ENCODE measurements at places on chromosomes 6 and 20.
A peak's percentile ranks its signal among the peaks of the same experiment; 100 is the strongest.

GRCh38 chr6:135170849-135171248, 10.3 kb upstream of the MYB start:
- no peak for DNase-seq

GRCh38 chr6:71371559-71371958, 82.9 kb downstream of the OGFRL1 start:
- DNase-seq: no peak

- no peak for DNase-seq
Observed at GRCh38 chr6:75235271-75235670, 8.3 kb downstream of the COX7A2 start.

GRCh38 chr6:15153191-15153590, 92.7 kb upstream of the JARID2 start:
- DNase-seq: no peak

- no peak for DNase-seq
Observed at GRCh38 chr6:41970436-41970846, 28.8 kb upstream of the CCND3 start.

DNA sequence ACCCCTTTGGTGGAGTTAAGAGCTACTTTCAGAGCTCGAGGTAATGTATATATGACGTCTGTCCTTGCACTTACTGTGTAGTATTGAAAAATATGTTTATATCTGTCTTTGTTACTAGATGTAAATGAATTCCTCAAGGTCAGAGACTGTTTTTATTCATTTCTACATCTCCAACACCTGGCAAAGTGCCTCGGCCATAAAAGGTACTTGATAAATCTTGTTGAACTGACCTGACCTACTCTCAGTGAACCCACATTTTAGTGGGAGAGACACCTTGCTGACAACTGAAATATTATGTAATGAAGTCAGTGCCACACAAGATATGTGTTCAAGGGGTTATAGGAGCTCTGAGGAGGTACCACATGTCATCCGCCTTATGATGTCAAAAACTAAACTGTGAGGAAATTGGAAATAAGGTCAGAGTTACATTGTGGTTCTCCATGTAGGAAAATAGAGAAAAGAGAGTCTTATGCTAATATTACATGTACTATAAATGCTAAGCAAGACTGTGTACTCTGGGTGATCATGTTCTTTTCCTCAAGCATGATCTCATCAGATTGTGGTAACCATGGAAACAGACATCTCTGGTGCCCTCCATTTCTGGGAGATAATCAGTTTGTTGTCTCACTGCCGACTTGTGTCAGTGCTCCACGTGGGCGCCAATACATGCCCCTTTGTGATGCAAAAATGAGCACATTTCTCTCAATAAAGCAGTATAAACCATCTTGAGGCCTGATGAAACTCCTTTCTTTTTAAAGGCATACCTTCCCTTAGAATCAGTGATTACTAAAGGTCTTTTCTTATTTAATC, 5.7 kb upstream of the TMEM30A start:
- DNase-seq: no peak

GRCh38 chr20:62886709-62887058, 25.1 kb upstream of the TCFL5 start:
- DNase-seq: no peak

DNA sequence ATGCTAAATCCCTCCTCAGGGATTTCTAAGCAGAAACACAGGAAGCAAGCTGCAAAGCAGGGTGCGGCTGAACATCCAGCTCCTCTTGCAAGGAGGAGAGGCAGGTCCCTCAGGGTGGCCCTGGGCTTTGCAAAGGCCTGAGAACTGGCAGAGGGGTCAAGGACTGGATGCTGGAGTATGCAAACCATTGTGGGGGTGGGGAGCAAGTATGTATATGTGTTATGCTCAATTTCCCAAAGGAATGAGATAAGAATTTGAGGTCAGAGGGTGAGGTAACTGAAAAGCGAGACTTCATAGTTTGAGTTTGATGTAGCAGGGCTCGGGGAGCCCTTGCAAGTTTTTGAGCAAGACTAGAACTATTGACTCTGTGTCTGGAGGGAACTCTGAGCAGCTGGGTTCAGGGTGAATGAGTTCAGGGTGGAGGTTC, 11.2 kb downstream of the SLC22A2 start:
- no peak for DNase-seq

DNA sequence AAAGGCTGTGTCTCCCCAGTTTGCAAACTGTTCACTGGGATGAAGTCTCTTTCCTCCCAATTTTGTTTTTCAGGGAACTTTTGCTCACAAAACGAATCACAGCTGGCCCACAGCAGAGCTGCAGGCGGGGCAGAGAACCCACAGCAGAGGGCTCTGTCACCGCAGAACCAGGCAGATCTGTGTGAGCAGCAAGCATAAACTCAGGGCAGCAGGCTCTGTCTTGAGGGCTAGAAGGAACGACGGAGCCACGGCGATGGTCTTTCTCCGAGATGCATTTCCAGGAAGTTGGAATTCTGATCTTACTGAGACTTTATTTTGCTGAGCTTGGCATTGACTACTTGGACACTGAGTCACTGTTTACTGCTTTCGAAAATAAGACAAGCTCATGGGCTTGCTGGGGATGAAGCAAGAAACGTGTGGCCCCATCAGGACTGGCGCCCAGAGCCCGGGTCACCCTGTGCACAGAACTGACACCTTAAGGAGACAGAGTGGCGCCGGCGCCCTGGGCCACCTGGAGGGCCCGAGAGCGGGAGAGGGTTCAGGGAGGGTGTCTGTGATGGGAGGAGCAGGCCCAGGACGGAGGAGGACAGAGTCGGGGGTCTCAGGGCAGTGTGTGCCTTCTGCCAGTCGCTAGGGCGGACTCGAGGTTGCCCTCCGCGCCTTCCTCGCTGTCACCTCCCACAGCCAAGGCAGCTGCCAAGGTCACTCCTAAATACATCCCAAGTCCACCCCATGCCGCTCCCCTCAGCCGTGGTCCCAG, 106.3 kb upstream of the NXT1 start:
- DNase-seq: no peak

GRCh38 chr20:16132036-16132798, 441.0 kb downstream of the KIF16B start:
- DNase-seq: no peak

DNA sequence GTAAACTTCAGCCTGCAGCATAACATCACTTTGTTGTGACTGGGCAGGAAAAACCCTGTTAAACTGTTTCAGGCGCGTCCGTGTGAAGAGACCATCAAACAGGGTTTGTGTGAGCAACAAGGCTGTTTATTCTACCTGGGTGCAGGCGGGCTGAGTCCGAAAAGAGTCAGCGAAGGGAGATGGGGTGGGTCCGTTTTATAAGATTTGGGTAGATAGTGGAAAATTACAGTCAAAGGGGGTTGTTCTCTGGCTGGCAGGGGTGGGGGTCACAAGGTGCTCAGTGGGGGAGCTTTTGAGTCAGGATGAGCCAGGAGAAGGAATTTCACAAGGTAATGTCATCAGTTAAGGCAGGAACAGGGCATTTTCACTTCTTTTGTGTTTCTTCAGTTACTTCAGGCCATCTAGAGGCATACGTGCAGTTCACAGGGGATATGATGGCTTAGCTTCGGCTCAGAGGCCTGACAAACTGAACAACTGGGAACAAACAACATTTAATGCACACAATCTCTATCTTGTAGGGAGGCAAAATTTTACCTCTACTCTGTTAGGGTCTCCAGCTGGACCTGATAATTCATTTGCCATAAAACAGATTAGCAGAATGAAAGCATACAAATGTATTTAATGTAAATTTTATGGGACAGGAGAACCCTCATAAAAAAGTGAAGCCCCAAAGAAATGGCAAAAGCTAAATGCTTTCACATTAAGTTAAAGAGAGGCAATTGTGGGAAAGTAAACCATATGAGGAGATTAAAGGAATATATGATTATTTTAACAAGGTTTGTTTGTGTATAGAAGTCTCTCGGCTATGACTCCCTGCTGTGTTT, 58.3 kb upstream of the HFE start:
- no peak for DNase-seq

DNA sequence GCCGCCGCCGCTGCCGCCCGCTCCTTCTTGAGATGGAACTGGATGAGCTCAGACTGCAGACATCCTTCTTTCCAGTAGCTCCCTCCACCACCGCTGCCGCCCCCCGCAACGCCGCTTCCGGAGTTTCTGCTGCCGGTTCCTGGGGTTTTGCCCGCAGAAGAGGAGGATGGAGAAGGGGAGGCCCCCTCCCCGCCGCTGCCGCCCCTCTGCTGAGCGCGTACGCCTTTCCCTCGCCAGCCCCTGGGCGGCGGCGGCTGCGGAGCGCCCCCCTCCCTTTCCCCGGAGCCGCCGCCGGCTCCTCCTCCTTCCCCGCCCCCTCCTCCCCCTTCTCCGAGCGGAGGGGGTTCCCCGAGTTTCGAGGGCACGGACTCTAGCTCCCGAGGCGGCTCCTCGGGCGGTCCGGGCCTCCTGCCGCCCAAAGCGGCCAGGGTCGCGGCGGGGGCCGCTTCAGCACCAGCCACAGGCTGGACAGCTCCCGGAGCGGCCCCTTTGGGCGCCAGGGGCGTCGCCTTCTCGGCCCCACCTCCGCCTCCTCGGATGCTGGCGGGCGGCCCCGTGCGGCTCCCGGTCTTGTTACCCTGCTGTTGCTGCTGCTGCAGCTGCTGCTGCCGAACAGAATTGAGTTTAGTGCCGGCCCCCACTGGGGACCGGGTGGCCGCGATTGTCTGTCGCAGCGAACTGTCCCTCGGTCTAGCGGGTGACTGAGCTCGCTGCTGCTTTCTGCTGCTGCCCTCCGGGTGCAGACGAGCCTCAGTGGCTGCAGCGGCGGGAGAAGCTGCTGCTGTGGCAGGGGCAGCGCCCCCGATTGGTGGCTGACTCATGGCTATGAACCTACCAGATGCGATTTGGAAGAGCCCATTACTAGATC, 3.1 kb downstream of the MTCL3 start:
- peak; percentile 18 for DNase-seq

- DNase-seq: no peak
Observed at GRCh38 chr6:19712012-19712688, 125.0 kb upstream of the ID4 start.

- no peak for DNase-seq
Observed at GRCh38 chr6:164005004-164005711, 590.6 kb downstream of the QKI start.

DNA sequence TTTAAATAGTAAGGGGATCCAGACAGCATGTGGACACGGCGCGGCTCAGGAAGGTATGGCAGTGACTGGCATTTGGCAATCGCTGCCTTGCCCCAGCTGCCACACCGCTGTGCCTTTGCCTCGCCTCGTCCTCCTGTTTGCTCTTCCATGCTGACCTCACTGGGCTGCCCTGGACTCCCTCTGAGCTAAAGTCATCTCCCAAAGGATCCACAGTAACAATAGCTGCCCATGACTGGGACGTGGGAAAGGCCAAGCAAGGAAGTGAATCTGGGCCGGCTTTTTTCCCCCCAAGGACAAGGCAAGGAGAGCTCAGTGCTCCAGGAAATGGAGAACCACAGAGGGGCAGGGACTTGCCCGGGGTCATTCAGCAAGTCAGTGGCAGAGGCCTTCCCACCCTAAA, 48.1 kb downstream of the JPH2 start:
- no peak for DNase-seq

GRCh38 chr6:159679091-159680077, 13.7 kb downstream of the SOD2 start:
- no peak for DNase-seq

DNA sequence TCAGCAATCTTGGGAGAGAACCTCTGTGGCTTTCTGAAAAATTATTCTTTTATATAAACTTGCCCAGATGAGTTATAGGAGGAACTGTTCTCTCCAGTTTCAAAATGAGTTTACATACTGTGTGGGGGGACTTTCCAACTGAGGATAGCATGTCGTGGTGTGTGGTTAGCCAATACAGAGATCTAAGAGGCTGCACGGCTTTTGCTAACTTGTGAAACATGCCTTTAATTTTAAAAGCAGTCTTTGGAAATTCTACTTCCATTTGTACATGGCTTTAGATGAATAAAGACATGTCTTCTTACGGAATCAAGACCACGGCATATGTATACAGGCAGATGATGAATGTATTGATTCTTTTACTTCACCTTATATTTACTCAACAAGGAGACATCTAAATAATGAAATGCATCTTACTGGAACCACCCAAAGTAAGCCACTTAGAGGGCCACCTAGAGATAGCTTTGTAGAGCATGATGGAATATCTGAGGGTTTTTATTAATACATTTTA, 39.8 kb downstream of the HIVEP1 start:
- no peak for DNase-seq

DNA sequence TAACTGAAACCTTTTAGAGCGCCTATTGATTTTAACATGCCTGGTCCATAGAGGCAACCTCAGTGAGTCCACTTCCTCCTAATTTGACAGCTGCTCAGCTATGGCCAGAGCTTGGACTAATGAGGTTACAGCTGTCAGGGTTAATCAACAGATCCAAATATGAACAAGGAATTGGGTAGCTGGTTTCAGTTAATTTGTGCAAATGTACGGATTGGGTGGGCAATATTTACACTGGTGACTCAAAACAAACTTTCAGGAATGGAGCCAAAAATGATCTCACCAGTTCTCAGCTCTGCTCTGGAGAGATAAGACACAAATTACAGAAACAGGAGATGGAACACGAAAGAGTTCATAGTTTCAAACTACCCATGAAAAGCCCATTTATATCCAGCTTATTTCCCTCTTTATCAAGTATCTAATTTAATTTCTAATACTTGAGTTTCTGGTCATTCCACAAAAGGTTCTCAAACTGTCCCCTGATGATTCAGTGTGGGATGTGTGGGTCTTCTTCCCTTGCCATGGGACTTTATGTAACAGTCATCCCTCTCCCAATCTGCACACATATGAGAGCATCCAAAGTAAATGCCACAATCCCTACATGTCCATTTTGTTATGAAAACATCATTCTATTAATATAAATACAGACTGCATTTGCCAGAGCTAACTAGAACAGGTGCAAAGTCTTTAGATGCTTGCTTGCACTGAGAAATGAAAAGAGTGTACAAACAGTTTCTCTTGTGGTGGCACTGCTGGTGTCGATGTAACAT, 149.9 kb downstream of the RPS12 start:
- DNase-seq: no peak

DNA sequence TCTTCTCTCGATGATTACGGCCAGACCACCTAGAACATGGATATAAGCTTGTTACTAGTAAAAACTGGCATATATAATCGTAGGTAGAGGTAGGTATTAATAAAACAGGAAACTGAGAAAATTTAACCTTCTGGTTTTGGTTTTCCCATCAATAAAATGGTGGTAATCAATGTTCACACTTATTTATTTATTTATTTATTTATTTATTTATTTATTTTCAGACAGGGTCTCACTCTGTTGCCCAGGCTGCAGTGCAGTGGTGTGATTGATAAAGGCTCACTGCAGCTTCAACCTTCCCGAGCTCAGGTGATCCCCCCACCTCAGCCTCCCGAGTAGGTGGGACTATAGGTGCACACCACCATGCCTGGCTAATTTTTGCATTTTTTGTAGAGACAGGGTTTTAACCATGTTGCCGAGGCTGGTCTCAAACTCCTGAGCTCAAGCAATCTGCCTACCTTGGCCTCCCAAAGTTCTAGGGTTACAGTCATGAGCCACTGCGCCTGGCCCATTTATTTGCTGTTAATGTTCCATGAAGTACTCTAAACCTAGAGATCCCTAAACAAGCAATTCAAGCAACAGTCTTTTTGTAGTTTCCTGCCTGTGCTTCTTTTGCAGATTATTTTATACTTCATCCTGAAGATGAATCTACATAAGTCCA, 11.5 kb downstream of the TOMM6 start:
- no peak for DNase-seq

- no peak for DNase-seq
Observed at GRCh38 chr20:46991880-46992639, 97.4 kb downstream of the EYA2 start.

All from AG09319 (cell line).